SJCRH30 (cell line): ENCODE measurements at places on chromosomes 2 and 18. TPM values are rescaled to one million over a fixed set of nuclear protein-coding genes. Genes with fewer than 3 reads are reported as not detected.

ICOS gene
- not detected in 2 replicates for total RNA-seq

FOXI3 gene
- total RNA-seq = not detected in 2 replicates

ATP6V1C2 gene
- total RNA-seq = 0.23 and 0.40 TPM in 2 replicates

LCT gene
- total RNA-seq = not detected in 2 replicates

TANC1 gene
- 13.5 and 15.1 TPM in 2 replicates for total RNA-seq

CD8B gene
- total RNA-seq = not detected in 2 replicates

SLC20A1 gene
- total RNA-seq = 69.5 and 83.7 TPM in 2 replicates

DYNAP gene
- total RNA-seq = not detected in 2 replicates

GAL3ST2 gene
- not detected in 2 replicates for total RNA-seq

AQP12A gene
- total RNA-seq = not detected in 2 replicates

GRB14 gene
- not detected in 2 replicates for total RNA-seq

PCGF1 gene
- total RNA-seq = 23.8 and 30.5 TPM in 2 replicates

LHCGR gene
- not detected in 2 replicates for total RNA-seq

ST6GAL2 gene
- total RNA-seq = 1.7 and 2.2 TPM in 2 replicates

RGPD3 gene
- total RNA-seq = not detected in 2 replicates

PSTPIP2 gene
- total RNA-seq = 6.1 and 6.8 TPM in 2 replicates

IGFBP2 gene
- 175 and 188 TPM in 2 replicates for total RNA-seq

GPR155 gene
- 13.5 and 14.1 TPM in 2 replicates for total RNA-seq

CSRNP3 gene
- total RNA-seq = 2.4 and 2.9 TPM in 2 replicates

SCN7A gene
- 0.13 and 0.18 TPM in 2 replicates for total RNA-seq

KIF3C gene
- 5.2 and 5.3 TPM in 2 replicates for total RNA-seq

CYP27C1 gene
- 0.30 and 0.35 TPM in 2 replicates for total RNA-seq

CMPK2 gene
- total RNA-seq = not detected in 2 replicates

MAPK4 gene
- total RNA-seq = not detected in 2 replicates

FTCDNL1 gene
- 1.5 and 2.6 TPM in 2 replicates for total RNA-seq

RTP5 gene
- not detected in 2 replicates for total RNA-seq

LOXHD1 gene
- total RNA-seq = not detected in 2 replicates

LIMS1 gene
- 44.0 and 48.7 TPM in 2 replicates for total RNA-seq

SERPINB13 gene
- not detected in 2 replicates for total RNA-seq

REG3G gene
- not detected in 2 replicates for total RNA-seq

SESTD1 gene
- total RNA-seq = 24.5 and 26.2 TPM in 2 replicates
